CD4-positive, alpha-beta T cell treated with Interleukin-1 beta for 1 hour (primary cell): ENCODE measurements at places on chromosomes 7 and 10.

GRCh38 chr7:80370587-80370986, 141.3 kb downstream of the GNAT3 start:
- DNase-seq: no peak

GRCh38 chr10:102644646-102645387, 538 bp downstream of the TRIM8 start:
- peak; percentile 84 for DNase-seq

- no peak for DNase-seq
These were observed 894.4 kb downstream of the KCNMA1 start for GRCh38 chr10:76743169-76743568.

GRCh38 chr10:89649051-89649450, 4.0 kb upstream of the PANK1 start:
- DNase-seq: no peak

GRCh38 chr7:134804854-134805253, 25.4 kb downstream of the CALD1 start:
- DNase-seq: no peak

GRCh38 chr10:125084191-125084613, 76.2 kb downstream of the CTBP2 start:
- DNase-seq: no peak

GRCh38 chr7:34396437-34397064, 261.5 kb upstream of the NPSR1 start:
- no peak for DNase-seq

GRCh38 chr10:70804421-70804808, 11.3 kb upstream of the SGPL1 start:
- DNase-seq: no peak

- DNase-seq: no peak
These were observed 154.4 kb upstream of the AKR1E2 start for GRCh38 chr10:4671451-4672145.

GRCh38 chr10:97757471-97757870, 14.3 kb downstream of the SFRP5 start:
- DNase-seq: no peak

DNA sequence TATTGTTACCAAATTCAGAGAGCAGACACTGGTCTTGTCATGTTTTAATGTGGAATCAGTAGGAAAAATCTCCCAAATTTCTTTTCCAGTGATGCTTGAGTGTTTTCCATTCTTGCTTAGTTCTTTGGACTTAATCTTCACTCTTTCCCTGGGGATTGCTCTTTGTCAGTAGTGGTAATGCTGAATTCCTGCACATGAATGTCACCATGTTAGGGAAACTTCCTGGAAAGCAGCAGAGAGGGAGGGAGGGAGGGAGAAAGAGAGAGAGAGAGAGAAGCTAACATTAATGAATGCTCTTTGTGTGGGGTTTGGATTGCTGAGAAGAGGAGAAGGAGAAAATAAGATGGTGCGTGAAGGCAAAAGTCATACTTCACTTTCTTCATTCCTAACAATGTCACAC, 295.3 kb upstream of the COBL start:
- DNase-seq: no peak

DNA sequence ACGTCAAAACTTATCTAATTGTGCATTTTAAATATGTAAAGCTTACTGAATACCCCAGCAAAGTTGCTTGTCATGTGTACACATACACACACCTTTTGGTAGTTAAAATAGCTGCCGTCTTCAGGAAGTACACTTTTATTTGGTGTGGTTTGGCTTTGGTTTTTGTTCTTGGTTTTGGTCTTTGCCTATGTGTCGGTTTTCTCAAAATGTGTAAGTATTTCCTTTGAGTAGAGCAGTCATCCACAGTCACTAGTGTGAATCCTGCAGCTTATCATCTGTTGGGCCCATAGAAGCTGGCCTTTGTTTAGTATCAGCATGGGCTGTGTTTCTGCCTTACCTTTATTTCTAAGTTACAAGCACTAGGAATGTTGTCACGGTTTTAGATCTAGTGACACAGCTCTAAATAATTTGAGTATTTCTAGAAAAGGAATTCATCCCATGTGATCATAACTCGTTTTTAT, 35.3 kb downstream of the NET1 start:
- DNase-seq: no peak

DNA sequence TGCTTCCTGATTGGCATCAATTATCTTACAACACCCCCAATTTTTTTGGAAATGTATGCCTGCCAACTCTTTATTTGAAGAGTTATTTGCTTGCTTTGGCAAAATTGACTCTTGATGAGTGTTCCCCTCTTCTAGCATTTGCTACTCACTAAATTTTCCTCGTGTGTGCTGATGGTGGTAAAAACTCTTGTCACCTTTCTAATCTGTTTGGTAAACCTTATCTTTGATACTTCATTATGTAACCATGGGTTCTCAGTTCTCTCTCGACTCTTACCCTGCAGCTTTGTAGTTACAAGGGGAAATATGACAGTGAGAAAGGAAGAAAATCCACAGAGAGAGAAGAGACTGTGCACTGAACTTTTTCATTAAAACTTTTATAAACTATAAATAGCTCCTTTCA, 102.5 kb downstream of the CDK14 start:
- no peak for DNase-seq

GRCh38 chr10:75450644-75451640, 19.5 kb downstream of the LRMDA start:
- no peak for DNase-seq

DNA sequence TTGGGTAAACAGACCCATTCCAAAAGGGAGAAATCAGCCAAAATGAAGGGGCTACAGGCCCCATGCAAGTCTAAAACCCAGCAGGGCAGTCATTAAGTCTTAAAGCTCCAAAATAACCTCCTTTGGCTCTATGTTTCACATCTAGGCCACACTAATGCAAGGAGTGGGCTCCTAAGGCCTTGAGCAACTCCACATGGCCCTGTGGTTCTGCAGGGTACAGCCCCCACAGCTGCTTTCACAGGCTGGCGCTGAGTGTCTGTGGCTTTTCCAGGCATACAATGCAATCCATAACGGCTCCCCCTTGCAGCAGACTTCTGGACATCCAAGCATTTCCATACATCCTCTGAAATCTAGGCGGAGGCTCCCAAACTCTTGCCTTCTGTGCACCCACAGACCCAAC, 9.0 kb downstream of the TMEM243 start:
- DNase-seq: no peak

DNA sequence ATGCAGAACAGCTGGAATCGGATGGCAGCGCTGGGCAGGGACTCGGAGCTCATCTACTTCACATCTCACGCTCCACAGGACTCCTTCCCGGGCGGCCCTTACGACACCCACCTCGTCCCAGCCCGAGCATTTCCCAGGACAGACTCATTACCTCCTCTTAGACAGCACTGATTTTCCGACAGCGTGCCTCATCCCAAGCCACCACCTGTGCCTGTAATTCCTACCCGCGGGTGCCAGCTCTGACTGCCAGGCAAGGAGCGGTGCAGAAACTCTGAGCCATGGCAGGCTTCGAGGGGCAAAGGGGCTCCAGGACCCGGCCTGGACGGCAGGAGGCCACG, 25.6 kb downstream of the GPER1 start:
- no peak for DNase-seq

DNA sequence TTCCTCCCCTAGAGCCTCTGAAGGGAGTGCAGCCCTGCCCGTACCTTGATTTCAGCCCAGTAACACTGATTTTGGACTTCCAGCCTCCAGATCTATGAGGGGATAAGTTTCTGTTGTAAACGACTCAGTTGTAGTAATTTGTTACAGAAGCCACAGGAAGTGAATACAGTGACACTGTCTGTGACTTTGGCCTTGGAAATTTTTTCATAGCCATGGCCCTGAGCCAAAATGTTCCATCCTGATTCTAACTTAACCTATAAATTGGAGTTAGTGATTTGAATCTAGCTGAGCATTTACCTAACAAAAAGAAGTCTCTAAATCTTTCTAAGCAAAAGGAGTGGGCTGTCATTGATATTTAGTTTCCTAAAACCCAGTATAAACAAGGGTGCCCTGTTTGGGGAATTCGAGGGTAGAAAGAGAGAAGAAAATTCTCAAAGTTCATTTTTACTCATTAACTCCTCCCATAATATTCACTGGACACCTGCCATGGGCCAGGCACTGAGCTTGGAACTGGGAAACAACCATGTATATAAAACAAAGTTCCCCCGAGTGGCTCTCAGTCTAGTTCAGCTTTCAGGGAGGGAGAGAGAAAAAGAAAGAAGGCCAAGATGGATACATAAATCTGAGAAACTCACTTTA, 162.3 kb downstream of the SKIDA1 start:
- no peak for DNase-seq

GRCh38 chr7:43123457-43123856, 11.0 kb downstream of the HECW1 start:
- no peak for DNase-seq

DNA sequence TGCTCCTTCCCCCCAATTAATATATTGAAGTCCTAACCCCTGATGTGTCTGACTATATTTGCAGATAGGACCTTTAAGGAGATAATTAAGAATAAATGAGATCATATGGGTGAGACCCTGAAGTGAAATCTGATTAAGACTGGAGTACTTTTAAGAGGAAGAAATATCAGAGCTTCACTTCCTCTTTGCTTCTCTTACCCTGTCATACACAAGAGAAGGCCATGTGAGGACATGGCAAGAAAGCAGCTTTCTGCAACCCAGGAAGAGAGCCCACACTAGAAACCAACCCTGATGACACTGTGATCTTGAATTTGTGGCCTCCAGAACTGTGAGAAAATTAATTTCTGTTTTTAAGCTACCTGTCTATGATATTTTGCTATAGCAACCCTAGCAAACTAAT, 44.2 kb downstream of the JMJD1C start:
- peak; percentile 33 for DNase-seq

DNA sequence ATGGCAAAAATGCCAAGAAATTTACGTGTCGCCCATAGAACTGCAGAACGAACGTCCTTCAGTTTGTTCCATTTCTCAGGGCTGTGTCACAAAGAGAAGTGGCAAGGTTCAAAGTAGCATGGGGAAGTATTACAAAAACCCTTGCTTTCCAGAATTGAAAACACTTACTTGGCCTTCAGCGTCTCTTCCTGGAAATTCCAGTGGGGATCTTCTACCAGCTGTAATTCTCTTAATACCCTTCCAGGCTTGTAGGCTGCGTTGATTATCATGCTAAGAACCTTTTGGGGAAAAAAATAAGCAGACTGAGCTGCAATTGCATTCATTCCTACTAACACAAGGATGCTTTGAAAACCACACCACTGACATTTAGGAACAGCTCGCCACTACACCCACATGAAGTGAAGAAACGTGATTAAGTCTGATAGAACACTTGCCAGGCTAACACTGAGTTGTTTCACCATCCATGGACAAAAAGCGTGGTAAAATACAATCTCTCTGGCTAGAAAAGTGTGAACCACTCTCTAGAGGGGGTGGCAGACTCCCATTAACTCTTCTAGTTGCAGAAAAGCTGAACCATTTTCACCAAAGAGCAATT, 222.3 kb downstream of the SFMBT2 start:
- no peak for DNase-seq

- no peak for DNase-seq
These were observed 582.9 kb upstream of the ANKRD30A start for GRCh38 chr10:36542493-36542892.

- DNase-seq: no peak
These were observed 396.1 kb downstream of the SFMBT2 start for GRCh38 chr10:7014721-7015120.

DNA sequence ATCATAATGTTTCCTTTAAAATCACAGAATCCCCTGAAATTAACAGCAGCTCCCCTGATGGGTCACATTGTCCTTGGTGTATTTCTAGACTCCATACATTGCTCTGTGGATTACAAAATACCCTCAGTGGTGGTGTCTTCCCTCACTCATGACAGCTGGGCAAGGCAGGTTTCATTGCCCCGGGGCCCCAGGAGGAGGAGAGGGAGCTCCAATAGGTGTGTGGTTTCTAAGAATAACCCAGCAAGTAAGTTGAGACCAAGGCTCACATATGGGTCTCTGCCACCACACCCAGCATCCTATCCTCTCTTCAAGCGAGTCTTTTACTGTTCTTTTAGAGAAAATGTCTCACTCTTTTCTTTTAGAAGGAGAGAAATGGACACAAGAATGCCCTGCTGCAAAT, 63.6 kb downstream of the PKD1L1 start:
- no peak for DNase-seq

- peak; percentile 76 for DNase-seq
These were observed 1.1 kb downstream of the HNRNPA2B1 start for GRCh38 chr7:26199301-26200037.

- peak; percentile 33 for DNase-seq
These were observed 24.5 kb upstream of the TTYH3 start for GRCh38 chr7:2607122-2607922.

DNA sequence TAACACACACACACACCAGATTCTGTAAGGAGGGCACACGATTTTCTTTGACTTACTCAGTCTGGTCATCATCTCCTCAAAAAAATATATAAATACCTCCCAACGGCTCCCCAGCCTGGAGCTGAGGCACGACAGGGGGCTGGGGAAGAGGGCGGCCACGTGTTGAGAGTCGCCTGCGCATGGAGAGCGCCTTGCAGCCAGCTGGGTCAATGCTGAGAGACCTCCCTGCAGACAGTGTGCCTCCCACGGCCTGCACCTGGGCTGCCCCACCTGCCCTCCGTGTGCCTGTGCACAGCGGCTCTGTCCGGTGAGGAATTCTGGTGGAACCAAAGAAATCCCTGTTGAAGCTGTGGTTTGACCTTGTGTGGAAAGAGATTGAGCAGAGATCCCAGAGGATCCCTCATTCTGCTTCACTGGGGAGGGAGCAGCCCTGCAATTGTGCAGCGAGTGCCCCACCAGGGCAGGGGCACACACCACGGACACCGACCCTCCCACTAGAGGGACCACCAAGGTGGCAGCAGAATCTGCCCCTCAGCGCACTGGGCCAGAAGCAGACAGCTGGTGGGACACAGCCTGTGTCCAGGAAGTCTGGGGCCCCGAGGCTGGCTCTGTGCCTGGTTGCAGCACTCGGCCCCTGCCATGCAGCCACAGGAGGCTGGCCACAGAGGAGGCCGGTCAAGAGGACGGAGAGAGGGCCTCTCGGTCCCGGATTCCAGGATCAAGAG, 150.5 kb upstream of the PPP2R2D start:
- no peak for DNase-seq

DNA sequence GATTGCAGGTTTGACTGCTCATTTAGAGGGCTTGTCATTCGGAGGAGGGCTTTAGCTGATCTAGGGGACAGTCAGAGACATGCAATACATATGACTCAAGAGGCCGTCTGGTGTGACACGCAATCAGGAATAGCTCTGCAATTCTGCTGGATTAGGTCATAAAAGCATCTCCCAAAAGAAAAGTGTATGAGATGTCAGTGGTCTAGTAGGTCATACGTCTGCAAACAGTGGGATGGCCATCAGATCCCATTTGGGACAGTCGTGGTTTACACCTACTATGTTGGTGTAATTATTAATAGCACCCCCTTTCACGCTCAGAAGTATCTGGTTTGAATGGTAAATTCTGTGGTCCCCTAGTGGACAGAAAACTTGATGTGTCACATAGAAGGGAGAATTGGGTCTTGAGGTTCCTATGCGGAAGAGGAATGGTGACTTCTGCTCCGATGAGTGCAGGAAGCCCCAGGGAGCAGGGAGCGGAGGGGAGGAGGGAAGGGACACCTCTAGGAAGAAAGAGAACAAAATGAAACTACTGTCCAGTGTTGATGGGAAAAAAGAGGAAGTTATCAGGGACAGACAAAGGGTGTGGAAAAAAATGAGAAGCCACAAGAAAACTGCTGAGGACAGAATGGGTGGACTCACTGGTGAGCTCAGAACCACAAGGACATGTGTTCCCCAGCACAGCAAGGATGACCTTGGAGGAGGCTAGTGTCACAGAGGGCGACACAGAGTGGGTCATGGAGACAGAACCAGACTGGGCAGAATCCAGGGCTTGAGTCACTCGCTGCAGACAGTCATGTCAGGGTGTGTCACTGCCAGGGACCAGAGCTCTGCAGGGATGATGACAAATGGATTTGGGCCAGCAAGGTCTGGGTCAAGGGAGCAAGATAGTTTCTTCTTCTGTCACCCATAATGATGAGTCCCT, 59.9 kb downstream of the MAP3K8 start:
- DNase-seq: peak; percentile 88
